ENCODE measurements at places on chromosomes 12 and 14. TPM values are rescaled to one million over a fixed set of nuclear protein-coding genes. Genes with fewer than 3 reads are reported as not detected.

Gene CLEC4A
- total RNA-seq = 8.2 TPM

Gene RTL1
- total RNA-seq = not detected

Gene C12orf42
- total RNA-seq = 8.9 TPM

Gene DHRS2
- 13.7 TPM for total RNA-seq

Gene AMIGO2
- total RNA-seq = 14.5 TPM

Gene STAC3
- total RNA-seq = 3.4 TPM

Gene LRTM2
- total RNA-seq = not detected

Gene SLC4A8
- total RNA-seq = 4.3 TPM

Gene OTUB2
- 0.52 TPM for total RNA-seq

Gene SLC7A8
- total RNA-seq = 32.7 TPM

Gene DEPDC4
- total RNA-seq = 0.73 TPM

Gene RNU6-7
- total RNA-seq = not detected

Gene ADAMTS20
- not detected for total RNA-seq

Gene MMP19
- 100 TPM for total RNA-seq

Gene KRT85
- not detected for total RNA-seq

Gene PCED1B
- 19.9 TPM for total RNA-seq

Gene MON2
- total RNA-seq = 75.5 TPM

Gene SYCP3
- total RNA-seq = 3.5 TPM

Gene RD3L
- total RNA-seq = not detected

Gene KLRK1
- 45.4 TPM for total RNA-seq

Gene KRT2
- total RNA-seq = not detected

Gene CD27
- total RNA-seq = 53.9 TPM

Gene LRRK2
- total RNA-seq = 106 TPM

Gene GLI1
- total RNA-seq = 1.1 TPM

Gene SELPLG
- 75.3 TPM for total RNA-seq

Gene CCND2
- total RNA-seq = 109 TPM

Gene LALBA
- not detected for total RNA-seq

Gene CLEC9A
- total RNA-seq = 3.0 TPM

Gene HOXC12
- total RNA-seq = not detected

Gene AJUBA
- total RNA-seq = 1.4 TPM

Gene DUSP6
- total RNA-seq = 193 TPM

Data from spleen (tissue), 13 donors.